Gastrocnemius medialis (tissue), 4 donors: ENCODE measurements at places on chromosomes 1 and 21.

DNA sequence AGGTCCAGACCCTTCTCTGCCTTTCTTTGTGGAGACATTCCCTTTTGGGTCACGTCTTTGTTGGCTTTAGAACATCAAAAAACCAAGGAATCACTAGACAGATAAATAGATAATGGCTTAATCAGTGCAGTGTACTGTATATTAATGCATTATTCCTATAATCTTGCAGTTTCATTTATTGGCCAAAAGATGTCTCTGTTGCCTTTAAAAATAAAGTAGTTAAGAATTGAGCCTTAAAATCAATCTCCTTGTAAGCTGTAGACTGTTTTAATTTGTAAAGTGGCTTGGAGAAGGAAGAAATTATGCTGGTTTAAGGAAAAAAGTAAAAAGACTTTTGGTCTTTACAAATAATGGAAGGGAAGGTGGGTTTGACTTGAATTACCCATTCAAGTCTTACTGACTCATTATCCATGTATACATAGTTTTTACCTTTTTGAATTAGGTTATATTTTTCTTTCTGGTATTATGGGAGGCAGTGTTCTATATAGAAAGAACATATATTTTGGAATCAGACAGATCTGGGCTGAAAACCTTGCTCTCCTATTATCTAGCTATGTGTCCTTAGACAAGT, 84.6 kb downstream of the VPS13D start:
- DNase-seq, result no peak

- no peak for DNase-seq
Observed at GRCh38 chr1:234504969-234505768, 26.2 kb upstream of the TARBP1 start.

DNA sequence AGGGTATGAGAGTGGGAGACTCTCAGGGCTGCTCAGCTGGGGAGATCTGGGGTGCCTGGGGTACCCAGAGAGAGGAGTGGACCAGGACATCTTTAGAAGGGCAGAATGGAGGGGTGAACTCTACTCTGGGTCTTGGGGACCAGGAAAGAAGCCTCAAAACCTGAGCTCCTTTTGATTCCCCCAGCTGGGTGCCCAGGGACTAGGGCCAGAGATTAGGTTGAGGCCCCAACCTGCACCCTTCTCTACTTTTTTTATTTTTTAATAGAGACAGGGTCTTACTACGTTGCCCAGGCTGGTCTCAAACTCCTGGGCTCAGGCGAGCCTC, 1.9 kb downstream of the PDZK1IP1 start:
- no peak for DNase-seq

DNA sequence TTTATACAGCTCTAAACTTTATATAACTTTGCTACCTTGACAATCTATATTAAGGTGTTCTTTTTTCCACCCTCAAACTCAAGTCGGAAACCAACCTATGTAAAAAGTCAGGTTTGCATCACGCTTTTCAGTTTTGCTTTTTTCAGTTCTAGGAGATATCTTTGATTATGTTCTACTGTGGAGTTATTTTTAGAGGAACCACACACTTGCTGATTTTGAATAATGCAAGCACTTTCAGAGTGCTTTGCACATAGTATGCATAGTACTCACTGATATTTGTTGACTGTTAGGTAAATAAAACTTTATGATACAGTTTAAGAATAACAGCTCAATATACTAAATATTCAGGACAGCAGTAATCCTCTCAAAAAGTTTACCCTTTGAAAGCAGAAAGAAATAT, 564.2 kb upstream of the ZRANB2 start:
- no peak for DNase-seq

- no peak for DNase-seq
Observed at GRCh38 chr21:35981514-35982070, 78.7 kb downstream of the SETD4 start.
